ENCODE measurements at places on chromosomes 7 and 10. TPM values are rescaled to one million over a fixed set of nuclear protein-coding genes. Genes with fewer than 3 reads are reported as not detected.

GRCh38 chr7:131105799-131106680 is 221.6 kb upstream of the MKLN1 start:
- peak; percentile 89 for DNase-seq

GRCh38 chr7:149156898-149157297 is 9.6 kb downstream of the ZNF398 start:
- no peak for DNase-seq

The CLCN1 gene
- total RNA-seq, result not detected

The DLX5 gene
- total RNA-seq, result 0.10 TPM

GRCh38 chr7:54543051-54543488 is 895 bp downstream of the VSTM2A start:
- peak; percentile 10 for DNase-seq

DNA sequence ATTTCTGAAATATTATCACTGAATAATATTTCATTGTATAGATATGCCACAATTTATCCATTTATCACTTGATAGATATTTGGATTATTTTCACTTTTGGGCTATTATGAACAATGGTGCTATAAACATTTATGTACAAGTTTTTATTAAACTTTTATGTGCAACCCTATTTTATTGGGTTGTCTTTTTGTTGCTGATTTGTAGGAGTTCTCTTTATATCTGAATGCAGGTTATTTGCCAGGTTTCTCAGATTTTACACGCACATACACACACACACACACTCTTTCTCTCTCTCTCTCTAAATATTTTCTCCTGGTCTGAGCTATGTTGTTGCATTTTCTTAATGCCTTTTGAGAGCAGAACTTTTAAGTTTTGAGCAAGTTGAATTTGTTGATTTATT is 36.2 kb downstream of the ADK start:
- DNase-seq, result no peak

DNA sequence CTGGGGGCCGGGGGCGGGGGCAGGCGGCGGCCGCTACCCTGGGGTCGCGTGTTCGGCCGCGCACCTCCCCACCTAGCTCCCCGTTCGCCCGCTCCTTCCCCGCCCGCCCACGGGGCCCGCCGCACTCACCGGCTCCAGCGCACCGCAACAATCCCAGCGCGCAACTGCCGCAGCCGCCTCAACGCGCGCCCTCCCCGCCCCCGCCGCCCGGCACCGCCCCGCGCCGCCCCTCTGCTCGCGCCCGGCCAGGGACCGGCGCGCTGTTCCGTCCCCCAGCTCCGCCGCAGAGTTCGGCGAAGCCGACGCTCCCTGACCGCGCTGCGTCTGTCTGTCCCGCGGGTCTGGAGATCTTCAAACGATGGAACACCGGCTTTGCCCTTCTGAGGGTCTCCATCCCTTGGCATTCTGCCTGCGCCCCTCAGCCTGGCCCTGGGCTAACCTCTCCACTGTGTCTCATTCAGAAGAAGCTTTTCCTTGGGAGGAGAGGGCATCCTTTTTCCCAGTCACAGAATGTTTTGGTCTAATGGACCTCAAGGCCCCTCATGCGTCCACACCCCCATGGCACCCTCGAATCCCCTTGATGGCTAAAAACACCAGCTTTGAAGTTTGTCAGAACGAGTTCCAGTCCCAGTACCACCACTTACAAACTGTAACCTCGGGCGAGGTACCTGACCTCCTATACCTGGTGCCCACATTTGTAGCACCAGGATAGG is at the start of gene NT5C2:
TSS of gene NT5C2 (minus strand) at position 166 of the 713 bp plus-strand sequence. CDS start 18,314 bp downstream, outside the sequence.
- DNase-seq, result peak; percentile 41

- no peak for DNase-seq
Measured at GRCh38 chr7:1819259-1819841, 149.3 kb downstream of the ELFN1 start.

The MAGI2 gene
- 0.84 TPM for total RNA-seq

The TAS2R41 gene
- not detected for total RNA-seq

- peak; percentile 76 for DNase-seq
Measured at GRCh38 chr7:36605261-36606051, 118.8 kb downstream of the AOAH start.

The TSPAN15 gene
- 51.0 TPM for total RNA-seq

The POLR2J2 gene
- not detected for total RNA-seq

DNA sequence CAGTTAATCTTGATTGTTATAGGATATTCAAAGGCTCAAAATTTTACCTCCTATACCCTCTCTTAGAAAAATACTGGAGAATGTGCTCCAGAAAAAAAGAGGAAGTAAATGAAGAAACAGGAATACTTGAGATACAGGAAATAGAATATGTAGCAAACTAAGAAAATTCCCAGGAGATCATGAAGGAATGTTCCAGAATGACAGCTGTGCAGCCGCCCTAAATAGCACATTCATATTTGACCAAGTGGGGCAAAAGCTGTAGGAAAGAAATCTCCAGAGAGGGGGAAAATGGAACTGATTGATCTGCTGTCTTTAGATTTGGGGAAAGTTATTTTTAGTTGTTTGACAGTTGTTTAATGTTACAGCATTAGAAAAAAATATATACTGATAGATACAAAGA is 46.2 kb upstream of the ZEB1 start:
- no peak for DNase-seq

The EEPD1 gene
- total RNA-seq, result 73.6 TPM

GRCh38 chr10:84008878-84009277 is 130.4 kb upstream of the GHITM start:
- DNase-seq, result peak; percentile 17

- no peak for DNase-seq
Measured at GRCh38 chr10:91907914-91908336, 1.4 kb downstream of the FGFBP3 start.

DNA sequence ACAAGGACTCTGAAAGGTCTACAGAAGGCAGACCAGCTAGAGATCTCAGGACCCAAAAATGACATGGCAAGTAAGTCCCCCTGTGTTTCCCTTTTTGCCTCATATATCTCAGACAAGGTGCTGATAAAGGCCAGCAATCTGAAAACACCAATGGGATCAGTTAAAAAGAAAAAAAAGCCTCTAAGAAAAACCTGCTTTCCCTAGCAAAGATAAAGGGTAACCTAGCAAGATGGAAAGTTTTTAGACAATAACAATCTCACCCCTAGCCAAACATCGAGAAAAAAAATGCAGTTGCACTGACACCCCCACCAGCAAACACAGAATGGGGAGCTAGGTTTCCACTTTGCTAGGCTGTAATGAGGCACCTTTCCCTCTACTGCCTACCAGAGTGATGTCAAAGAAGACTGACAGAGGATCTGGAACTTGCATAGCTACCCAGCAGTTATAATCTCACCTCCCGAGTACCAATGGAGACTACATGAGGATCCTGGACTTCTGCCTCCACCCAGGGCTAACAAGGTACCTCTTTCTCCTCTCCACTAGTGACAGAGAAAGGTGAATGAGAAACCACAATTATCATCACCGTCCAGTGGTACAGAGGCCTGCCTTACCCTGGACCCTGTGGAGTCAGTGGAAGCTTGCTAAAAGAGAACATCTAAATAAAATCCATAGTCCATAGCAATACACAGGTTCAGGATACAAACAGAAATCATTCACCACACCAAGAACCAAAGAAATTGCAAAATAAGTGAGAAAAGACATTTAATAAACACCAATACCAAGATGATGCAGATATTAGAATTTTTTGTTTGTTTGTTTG is 240.8 kb downstream of the ARHGAP12 start:
- DNase-seq, result no peak

DNA sequence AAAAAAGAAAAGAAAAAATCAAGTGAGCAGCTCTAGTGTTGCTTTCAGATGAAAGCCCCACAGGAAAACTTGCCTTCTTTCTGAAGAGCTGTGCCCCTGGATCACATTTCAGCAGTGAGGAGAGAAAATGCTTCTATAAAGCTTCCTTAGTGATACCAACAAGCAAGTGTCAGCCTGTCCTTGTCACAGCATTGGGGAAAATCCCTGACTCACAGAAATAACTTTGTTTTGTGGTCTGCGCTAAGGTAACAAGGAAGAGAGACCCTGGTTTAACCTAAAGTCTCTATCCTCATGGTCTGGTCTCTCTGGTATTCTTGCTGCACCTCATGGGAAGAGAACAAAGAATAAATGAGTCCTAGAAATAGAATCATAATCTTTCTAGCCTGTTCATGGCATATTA is 885.2 kb upstream of the SORCS1 start:
- DNase-seq, result no peak

DNA sequence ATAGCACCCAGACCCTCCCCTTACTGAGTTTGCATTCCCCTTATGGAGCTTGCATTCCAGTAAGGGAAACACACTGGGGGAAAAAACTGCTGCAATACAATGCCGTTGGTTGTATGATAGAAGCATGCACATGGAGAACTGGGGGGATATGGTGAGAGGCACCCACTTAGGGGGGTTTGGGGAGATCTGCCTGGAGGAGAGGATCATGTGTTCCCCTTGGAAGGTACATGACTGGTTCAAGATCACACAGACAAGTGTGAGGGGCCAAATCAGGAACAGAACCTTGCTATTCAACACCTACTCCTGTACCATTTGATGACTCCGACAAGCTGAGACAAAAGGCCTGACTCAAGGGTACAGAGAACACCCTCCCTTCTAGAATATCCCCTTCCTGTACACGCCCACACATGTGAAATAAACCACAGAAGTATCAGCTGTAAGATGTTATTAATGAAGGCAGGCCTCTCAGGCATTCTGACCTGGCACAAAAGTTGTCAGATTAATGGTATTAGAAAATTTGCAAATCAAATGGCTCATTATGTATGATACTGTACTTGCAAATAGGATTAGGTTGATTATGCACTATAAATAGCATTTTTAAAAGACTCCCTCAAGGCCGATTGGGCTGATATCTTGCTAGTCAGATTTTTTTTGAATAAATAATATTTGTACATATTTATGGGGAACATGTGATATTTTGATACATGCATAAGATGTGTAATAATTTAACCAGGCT is 122.2 kb downstream of the NPY start:
- no peak for DNase-seq

DNA sequence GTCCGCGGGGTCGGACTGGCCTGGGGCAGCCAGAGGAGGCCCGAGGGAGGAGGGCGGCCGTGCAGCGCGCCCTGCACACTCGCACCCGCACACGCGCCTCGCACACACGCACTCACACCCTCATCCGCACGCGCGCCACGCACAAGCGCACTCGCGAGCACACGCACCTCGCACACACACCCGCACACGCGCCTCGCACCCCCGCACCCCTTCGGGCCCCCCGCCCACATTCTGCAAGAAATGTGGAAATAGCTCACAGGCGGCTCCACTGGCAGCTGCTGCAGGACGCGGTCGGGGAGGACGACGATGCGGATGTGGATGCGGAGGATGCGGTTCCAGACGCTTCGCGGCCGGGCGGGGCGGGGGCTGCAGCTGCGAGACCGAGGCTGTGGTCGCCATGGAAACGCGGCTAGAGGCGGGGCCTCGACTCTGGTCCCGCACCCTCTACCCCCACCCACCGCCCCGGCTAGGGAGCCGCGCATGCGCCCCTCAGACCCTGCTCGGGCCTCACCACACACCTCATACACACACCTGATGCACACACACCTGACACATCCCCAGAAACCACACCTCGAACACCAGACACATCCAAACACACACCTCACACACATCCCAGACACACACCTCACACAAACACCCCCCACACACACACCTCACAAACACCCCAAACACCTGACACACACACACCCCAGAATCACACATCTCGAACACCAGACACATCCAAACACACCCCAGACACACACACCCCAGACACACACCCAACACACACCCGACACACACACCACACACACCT is at the start of gene CALY:
TSS of gene CALY (minus strand) at position 320 of the 793 bp plus-strand sequence. CDS start 7,907 bp downstream, outside the sequence.
- DNase-seq, result no peak

DNA sequence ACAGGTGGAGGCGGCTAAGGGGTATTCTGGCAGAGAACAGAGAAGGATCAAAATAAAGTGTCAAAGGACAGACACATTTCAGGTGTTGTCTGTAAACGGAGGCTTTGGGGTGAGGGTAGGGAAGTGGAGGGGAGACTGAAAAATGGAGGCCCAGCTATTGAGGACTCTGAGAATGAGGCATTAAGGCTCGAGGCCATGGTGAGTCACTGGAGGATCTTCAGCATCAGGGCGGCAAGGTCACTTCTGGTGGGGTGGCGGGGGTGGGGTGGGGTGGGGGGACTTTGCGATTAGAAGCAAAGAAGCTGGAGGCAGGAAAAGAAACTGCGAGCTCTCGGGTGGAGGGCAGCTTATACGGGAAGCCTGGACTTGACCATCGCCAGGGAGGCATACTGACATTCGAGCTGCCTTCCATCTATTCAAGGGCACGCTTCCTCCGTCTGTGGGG is 58.4 kb upstream of the PCGF5 start:
- peak; percentile 4 for DNase-seq

- DNase-seq, result no peak
Measured at GRCh38 chr10:116775488-116776400, 33.4 kb upstream of the HSPA12A start.

DNA sequence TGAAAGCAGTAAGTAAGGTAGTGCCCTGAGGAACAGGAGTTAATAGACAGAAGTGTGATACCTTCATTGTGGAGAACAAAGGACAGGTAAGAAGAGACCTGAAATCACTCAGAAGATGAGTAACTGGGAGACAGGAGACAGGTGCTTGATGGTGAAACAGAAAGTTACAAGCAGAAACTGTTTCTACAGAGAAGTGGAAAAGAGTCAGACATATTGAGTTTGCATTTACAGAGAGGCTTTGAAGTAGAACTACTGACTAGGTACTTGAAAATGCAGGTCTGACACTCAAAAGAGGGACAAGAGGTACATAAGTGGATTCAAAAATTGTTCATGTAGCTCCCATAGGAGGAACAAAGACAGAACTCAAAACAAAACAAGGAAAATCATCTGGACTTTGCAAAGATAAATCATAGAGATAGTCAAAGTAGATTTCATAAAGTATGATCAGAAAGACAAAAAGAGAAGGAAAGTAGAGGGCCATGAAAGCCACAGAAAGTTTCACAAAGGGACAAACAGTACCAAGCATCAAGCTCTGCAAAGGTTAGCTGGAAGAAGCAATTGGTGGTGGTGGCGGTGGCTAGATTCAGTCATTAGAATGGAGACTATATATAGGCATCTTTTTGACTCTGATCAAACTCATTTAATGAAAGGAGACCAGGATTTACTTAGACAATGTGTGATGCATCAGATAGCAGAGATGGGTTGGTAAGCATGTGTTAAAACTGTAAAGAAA is 198.4 kb downstream of the PCLO start:
- DNase-seq, result no peak

DNA sequence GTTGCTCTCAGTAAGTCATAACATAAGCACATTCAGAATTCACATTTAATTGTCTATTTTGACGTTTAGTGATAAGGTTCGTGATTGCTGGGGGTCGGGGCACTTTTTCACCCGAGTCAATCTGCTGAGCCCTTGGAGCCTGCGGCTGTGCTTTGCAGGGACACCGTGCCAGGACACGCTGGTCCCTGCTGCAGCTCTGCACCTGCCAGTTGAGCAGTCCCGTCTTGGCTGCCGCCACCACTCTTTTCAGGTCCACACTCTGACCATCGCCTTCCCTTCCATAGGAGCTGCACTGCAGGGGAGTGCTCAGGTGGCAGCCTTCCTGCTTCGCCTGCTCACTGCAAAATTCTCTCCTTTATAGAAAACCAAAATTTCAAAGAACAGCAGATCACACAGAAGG is 36.4 kb downstream of the CUL1 start:
- no peak for DNase-seq
